ENCODE measurements at places on chromosomes 5 and 9.

DNA sequence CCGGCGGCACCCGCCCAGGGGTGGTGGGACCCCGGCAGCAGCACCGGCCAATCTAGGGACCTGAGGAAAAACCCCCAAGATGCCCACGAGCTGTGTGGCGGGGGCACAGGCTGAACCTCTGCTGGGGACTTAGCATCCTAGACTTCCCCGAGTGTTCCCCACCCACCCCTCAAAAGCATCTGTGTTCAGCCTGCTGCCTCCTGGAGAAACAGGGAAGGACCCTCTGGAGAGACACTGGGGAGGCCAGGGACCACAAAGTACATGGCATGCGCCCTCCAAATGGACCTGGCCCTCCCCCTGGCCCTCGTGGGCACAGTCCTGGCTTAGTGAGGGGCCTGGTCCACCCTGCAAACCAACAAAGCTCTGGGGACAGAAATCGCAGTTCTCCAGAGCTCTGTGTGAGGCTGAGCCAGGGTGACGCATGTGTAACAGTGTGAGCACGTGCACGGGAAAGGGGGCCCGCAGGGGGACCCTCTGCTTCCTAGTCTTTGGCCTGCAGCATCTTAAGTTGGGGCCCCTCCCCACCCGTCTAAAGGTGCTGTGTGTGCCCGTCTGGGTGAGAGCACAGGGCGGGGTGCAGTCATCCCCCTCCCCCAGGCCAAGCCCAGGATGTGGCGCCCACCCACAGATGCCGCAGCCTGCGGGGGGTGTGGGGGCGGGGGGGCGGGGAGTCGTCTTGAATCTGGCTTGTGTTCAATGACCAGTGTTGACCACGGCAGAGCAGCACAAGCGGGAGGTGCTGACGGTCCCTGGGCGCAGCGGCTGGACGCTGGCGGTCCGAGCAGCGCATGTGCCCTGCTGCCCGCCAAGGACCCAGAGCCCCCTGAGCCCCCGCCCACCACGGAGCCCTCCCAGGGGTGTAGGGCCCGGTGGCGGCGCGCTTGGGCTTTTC lies 672 bp upstream of the KCNT1 start:
- DNase-seq: peak; percentile 14

- no peak for DNase-seq
Observed at GRCh38 chr9:21413151-21413550, 4.2 kb downstream of the IFNA8 start.

- peak; percentile 20 for DNase-seq
Observed at GRCh38 chr5:56588636-56589480, 226.5 kb upstream of the MAP3K1 start.

- no peak for DNase-seq
Observed at GRCh38 chr5:128671943-128672342, 133.9 kb upstream of the FBN2 start.

- DNase-seq: no peak
Observed at GRCh38 chr5:171578049-171578828, 158.8 kb downstream of the FGF18 start.

GRCh38 chr5:133235696-133236426 lies 184.0 kb downstream of the HSPA4 start:
- DNase-seq: no peak

DNA sequence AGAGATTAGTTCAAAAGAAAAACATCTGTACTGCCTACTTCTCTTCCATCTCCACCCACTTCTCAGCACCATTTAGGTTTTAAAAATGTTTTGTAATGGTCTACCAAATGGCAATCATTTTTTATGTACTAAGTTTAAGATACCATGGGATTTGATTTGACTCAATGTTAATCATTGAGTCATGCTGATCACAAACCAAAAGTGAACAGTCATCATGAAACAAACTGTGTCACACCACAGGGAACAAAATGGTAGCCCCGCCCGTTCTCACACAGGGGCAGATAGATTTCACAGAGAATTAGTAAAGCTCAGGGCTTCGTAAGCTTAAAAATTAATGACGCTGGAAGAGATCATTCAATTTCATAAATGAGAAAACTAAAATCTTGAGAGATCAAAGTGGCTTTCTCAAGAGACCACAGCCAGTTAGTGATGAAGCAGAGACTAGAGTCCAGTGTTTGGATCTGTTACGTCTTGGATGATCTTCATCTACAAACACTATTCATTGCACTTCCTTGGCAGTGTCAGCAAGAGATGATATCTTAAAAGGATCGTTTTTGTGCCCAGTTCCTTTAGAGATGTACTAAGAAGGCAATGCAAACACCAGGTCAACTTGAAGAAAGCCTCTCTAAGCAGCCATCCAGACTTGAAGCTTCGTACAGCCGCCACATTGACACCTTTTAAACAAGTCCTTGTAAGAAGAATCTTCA lies 33.9 kb upstream of the TRIO start:
- peak; percentile 38 for DNase-seq

GRCh38 chr5:10527281-10527950 lies 36.5 kb upstream of the ANKRD33B start:
- DNase-seq: no peak

DNA sequence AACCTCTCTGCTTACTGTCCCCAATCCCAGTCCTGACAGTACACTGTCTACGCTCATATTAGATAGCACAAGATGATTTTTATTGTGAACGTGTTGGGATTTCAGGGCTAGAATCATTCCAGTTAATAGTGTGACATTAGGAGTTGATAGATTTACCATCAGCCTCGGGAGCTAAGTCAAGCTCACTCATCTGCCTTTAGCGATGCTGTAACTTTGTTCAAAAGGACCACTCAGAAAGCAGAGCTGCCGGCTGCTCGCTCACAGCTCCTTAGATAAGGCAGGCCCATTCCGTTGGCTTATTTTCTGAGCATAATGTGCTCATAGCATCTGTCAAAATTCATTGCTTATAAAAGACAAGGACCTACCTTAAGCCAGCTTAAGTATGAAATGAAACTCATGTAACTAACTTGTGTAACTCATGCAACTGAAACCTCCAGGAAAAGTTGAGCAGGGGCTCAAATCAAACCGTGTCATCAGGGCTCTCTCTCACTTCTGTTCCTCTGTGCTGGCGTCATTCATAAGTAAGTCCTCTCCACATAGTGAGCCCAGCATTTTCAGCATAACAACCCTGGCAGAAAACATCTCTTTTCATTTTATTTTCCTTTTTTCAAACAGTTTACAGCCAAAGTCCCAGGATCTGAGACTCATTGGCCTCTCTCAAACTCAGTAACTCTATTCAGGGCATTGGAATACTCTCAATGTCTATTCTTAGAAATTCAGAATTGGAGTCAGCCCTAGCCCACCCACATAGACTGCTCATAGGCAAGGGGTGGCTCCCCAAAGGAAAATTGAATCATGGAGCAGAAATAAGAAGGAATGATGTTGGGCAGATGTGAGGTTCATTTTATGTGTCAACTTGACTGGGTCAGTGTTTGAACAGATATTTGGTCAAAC lies 208.8 kb downstream of the MAN2A1 start:
- no peak for DNase-seq

DNA sequence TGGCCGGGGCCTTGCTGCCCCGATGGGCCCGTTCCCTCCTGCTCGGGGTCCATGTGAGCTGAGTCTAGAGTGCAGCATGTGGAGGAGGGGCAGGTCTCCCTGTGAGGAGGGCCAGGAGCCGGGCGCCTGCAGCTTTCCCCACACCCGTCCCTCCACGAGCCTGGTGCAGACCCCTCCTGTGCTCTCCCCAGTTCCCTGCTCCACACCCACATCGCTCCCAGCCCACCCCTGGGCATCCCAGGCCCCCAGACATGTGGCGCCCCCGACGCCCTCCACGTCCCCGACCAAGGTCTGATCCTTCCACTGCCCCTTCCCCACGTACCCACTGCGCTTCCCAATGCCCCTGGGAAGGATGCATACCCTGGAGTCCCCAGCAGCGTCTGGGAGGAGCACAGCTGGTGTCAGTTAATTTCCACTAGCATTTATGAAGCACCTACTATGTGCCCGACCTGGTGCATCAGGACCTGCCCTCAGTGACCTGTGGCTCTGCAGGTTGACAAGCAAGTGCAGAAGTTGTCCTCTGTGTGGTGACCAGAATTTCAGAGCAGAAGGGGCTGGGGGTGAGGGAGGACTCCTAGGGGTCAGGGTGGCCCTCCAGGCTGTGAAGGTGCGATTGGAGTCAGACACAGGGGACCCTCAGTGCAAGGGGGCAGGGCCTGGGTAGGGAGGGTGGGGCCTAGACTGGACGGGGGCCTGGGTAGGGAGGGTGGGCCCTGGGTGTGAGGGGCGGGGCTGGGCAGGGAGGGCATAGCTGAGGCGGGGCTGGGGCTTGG lies 10.8 kb upstream of the SLC6A18 start:
- DNase-seq: no peak

GRCh38 chr9:69421908-69422801 lies 97.1 kb downstream of the ENTREP1 start:
- DNase-seq: peak; percentile 21

DNA sequence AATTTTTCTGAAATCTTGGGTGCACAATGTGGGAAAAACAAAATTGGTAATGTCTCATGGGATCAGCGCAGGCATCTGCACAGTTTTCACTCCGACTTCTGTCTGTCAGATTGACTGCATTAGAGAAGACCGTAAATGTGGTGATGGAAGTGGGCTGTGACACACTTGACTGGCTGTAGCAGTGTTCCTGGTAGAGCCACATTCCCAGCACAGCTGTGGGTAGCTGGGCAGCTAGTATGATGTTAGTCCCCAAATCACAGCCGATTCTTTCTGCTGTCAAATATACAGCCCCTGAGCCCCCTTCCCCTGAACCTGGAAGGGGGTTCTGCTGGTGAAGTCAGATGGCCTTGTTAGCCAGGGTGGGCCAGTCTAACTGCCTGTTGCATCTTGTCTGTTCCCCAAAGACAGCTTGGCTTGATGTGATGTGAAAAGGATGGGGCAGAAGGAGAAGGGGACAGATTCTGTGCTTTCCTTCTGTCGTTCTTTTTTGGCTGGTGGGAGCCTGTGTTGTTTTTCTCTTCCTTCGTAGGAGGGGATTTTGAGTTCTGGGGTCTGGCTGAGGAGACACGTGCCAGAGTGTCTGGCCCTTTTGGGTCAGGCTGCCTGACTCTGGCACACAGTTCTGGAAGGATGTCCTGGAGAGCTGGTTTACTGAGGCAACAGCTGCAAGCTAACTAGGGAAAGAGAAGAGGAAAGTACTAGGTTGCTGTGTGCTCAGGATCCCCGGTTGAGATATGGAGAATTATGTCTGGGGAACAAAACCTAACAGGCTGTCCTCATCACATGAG lies 66.4 kb upstream of the SPRY4 start:
- no peak for DNase-seq

DNA sequence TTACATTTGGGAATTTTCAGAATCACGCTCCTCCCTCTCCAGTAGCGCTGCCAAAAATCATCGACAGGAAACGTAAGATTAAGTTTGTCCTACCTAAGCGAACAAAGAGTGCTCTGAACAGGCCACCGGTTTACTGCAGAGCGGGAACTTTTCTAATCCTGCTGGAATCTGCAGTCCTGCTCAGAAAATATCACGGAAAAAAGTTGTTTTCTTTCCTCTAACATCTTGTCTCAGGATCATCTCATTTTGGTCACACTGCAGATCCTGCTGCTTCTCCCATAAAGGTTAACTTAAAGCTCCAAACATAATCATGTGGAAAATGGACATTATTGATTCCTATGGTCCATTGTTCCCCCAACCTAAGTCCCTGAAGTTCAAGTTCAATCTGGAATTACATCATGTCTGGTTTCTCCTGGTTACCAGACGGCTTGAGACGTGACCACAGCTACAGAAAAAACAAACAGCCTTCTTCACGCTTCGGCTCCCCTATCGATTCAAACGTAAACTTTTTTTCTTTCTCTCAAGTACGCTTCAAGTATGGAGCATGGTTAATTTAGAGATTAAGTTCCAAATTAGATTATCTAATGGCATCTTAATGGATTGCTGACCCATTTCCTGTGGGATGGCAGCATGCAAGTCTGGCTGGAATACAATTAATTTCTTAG lies 217.6 kb downstream of the NFIB start:
- DNase-seq: no peak

DNA sequence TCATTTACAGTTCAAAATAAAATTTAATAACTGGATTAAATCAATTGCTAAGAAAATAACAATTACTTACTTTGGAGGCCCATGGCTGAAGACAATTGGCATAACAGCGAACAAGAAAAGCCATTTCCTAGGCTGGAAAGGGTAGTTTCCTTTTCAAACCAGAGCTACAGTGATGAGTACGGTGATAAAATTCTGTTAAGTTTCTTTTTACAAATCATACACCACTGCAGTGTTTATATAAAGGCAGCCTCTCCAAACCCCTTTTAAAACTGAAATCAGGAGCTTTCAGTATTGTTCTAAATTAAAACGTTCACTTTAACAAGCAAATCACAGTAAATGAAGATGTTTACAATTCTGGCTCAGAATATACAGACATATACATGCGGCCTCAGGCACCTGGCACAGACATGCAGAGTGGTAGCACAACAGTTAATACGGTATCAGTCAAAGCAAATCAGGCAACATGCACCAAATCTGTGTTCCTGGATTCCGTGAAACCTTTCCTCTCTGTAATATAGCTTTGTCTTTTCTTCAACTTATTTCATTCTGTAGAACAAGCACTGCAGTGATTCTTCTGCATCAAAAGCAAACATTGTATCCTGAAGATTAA lies 102.9 kb downstream of the RAPGEF6 start:
- no peak for DNase-seq

DNA sequence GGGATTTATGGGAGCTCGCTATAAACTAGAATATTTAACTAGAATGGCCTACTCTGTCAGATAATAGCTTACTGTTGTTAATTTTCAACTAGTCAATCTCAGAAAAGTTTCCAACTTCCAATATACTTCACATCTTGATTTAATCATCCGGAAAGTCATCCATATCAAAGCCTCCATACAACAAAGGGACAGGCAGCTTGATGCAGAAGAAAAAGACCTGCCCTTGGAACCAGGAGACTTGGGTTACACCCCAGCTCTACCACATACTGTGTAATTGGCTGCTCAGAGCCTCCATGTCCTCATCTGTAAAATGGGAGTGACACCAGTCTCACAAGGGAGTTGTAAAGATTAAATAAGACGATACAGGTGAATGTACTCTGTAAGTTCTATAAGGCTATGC lies 1.9 kb downstream of the PTPN3 start:
- DNase-seq: no peak

- DNase-seq: no peak
Observed at GRCh38 chr9:131346559-131346958, 47.3 kb upstream of the PRRC2B start.

DNA sequence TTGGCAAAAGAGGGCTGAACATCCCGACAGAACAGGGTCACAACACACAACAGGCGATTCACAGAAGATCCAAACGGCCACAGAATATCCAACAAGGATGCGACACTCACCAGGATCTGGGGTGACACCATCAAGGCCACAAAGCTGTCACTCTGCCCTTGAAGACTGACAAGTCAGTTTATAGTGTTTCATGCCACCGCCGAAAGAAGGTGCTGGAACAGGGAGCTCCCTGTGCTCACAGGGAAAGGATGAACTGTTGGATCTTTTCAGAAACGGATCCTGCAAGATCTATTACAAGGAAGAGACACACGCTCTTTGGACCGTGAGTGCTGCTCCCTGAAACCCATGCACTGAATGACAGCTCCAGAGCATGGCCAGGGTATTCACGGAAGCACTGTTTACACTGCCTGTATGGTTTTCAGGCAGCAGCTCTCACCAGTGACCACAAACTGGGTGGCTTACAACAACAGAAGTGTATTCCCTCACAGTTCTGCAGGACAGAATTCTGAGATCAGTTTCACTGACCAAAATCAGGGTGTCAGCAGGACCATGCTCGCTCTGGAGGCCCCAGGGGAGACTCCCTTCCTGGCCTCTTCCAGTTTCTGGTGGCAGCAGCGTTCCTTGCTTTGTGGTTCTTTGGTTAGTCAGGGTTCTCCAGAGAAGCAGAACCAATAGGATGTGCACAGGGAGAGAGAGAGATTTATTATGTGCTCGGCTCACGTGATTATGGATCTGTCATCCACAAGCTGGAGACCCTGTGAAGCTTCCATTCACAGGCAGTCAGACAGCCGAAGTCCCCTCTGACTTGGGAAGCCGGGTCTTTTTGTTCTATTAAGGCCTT lies 52.8 kb downstream of the SEMA4D start:
- no peak for DNase-seq
